ENCODE measurements at places on chromosomes 4 and X.
A peak's percentile ranks its signal among the peaks of the same experiment; 100 is the strongest.

DNA sequence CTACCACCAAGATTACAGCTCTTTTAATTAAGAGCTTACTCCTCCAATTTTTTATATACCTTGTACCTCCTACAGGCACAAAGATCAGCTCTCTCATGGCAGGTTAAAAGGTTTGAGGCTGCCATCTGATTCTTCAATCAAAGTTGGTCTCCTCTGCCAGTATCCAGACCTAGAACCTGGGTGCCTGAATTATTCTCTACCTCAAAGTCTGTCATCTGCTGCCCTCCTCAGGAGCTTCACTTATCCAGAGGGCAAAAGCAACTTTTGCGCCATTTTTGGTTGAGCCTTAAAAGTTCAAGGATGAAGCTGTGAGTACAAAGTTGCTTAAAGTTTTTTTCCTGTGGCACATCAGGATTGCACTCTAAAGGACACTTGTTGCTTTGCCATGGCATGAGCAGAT lies 343.7 kb upstream of the PPP1R2C start:
- no peak for DNase-seq

GRCh38 chr4:121073004-121073435 lies 685 bp upstream of the NDNF start:
- no peak for DNase-seq

GRCh38 chr4:32022071-32022470 lies 1301.9 kb downstream of the PCDH7 start:
- DNase-seq, result no peak

DNA sequence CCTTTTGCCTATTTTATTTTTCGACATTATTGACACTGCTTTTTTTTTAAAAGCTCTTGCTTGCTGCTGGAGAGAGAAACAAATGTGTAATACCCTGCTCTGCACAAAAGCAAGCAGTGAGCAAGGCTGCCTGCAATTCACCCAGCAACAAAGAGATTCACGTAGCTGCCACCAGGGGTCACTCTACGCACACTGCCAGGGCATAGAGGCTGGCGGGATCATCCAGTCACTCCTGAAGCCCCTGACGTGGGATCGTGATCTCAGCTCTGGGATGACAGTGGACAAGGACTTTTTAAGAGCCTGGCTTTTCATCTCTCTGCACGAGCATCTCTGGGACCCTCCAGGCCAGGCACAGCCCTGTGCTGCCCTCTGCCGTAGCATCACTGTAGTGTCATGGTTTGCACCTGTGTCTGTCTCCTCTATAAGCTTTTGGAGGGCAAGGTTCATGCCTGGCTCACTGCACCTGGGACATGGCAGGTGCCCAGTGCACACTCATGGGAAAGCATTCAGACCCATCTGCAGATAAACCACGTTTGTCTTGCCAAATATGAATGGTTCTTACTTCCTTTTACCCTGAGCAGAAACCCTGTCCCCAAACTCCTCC lies 19.8 kb downstream of the C4orf50 start:
- DNase-seq, result peak; percentile 30

DNA sequence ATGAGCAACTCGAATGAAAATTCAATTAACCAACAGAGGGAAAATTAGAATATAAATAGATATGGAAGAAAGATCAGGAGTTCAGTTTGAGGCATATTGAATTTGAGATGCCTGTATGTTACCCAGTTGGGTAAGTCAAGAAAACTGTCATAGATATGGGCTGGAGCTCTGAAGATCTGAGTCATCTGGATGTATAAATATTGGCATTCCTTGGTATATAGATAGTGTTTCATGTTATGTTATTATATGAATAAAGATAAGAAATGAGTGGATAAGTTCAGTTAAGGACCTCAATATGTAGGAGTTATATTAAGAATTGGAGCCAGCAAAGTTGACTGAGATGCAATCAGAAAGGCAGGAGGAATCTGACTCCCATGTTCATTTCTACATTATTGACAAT lies 543.6 kb upstream of the SMIM31 start:
- no peak for DNase-seq

DNA sequence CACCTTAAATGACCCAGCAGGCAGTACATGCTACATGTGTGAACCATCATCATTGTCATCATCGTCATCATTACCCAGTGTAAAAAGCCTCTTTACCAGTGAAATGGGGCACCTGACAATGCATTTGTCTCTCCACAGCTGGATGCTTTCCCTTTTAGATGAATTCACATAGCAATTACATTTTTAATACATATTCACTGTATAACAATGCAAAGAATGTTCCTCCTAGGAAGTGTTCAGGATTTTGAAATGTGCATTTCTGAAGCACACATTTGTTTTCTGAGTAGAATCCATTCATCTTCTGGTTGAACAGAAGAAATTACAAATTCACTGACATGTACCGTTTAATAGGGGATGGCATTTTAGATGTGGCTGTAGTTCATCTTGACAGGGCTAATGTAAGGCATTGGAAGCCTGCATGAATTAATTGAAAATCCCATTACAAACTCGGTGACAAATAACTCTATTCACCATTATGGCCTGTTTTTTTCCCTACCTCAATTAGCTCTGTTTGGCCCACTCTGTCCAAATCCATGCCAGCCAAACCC lies 111.1 kb downstream of the SH3RF1 start:
- DNase-seq, result no peak

Data from nucleus accumbens (tissue), 56 donors.